SK-N-SH (cell line): ENCODE measurements at places on chromosomes 11 and 22.
A peak's percentile ranks its signal among the peaks of the same experiment; 100 is the strongest.

DNA sequence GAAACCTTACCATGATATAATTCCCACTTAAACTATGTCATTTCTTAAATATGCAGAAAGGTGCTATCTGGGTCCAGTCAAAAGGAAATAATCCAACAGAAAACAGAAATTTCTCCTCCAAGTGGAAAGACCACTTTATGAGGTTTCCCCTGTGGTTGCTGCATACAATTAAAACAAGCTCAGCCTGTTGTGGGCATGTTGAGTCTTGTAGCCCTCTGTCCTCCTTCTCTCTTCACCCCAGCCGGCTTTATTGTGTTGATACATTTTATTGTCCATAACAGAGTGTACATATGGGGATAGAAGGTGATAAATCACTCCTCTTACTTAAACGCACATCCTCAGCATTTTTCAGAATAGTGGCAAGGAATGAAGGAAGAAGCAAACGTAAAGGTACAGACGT lies 126.0 kb upstream of the MTNR1B start:
- no peaks in the 10 kb centered on the region for H3K27me3 ChIP-seq
- DNase-seq = no peak
- no peak overlapping the region for H3K4me3 ChIP-seq
- 0 out of 2 replicates have a peak, but pooled peaks cover 12% of the 10 kb centered on the region for H3K4me1 ChIP-seq

DNA sequence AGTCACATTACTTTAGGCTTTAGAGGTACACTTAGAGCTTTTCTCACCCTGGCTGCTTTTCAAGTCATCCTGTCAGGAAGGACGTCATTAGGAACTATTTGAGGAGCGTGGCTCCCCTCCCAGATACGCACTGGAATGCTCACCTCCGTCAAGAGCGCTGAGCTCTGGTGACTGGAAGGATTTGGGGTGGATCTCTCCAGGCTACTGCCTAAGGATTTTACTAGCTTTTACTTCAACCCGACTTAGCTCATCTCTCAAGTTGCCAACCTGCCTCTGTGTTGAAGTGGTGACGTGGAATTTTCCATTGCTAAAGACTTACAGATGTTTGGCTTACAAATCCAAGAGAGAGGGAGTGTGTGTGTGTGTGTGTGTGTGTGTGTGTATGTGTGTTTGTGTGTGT lies 355.3 kb upstream of the CCDC90B start:
- H3K4me1 ChIP-seq = no peaks in the 10 kb centered on the region; the same call in 1 of the 2 replicates
- peaks cover 5% of the 10 kb centered on the region; the same call in 1 of the 2 replicates for H3K27me3 ChIP-seq
- DNase-seq = no peak
- H3K4me3 ChIP-seq = no peak overlapping the region
- no peaks in the 10 kb centered on the region for H3K36me3 ChIP-seq
- no peak overlapping the region for H3K27ac ChIP-seq

DNA sequence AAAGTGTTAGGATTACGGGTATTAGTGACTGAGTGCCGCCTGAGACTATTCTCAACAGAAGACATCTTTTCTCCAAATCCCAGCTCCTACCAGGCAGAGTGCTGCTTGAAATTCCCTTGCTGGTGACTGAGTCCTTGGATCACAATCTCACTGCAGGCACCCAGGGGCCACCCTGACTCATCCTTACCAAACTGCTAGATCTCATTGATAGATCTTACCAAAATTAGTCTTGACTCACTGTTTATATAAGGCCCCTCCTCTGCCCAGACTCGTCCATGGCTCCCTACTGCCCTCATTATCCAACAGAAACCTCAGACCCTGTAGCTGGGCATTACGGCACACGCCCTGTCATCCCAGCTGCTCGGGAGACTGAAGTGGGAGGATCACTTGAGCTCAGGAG lies 14.7 kb downstream of the TBC1D10A start:
- H3K4me1 ChIP-seq = peaks cover 35% of the 10 kb centered on the region
- no peaks in the 10 kb centered on the region for H3K27me3 ChIP-seq
- peak overlapping the region; percentile 66 for H3K27ac ChIP-seq
- H3K4me3 ChIP-seq = no peak overlapping the region
- DNase-seq = no peak

DNA sequence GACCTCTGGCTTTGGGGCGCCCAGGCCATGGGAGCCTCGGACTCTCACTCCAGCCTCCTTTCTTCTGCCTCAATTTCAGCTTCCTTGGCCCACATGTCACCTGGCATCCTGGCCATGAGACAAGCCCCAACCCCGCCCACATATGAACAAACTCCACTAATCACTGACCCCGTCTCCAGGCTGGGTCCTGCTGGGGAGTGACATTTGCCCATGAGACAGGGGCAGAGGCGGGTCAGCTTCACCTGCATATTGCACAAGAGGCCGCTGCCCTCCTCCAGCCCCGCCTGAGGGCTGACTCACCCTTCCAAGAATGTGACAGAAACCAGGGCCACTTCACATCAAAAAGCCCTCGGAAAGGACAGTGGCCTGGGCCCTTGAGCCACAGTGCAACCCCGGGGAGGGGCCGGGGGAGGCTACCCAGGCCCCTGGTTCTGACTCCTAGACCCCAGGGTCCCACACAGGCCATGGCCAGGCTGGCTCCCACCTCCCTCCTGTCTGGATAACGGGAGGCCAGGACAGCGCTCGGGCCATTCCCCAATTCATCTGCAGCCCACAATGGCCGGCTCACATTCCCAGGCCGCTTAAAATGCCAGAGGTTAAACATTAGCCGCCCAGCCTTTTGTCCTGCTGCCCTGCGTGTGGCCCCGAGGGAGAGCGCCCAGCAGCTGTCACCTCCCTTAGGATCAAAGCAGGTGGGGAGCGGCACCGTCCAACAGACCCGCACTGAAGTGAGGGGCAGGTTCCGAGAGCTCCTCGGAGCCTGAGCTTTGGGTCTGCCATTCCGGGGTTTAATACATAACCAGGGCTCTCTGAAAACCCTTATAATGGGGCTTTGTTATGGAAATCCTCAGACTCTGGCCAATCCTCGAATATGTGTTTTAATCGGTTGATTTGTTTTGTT lies 42.3 kb downstream of the TRMU start:
- H3K4me1 ChIP-seq = no peaks in the 10 kb centered on the region; the same call in 1 of the 2 replicates
- no peaks in the 10 kb centered on the region for H3K36me3 ChIP-seq
- no peaks in the 10 kb centered on the region for H3K27me3 ChIP-seq
- no peak overlapping the region for H3K27ac ChIP-seq
- no peak for DNase-seq

- no peaks in the 10 kb centered on the region; the same call in none of the 2 replicates for H3K4me1 ChIP-seq
- no peaks in the 10 kb centered on the region for H3K36me3 ChIP-seq
- H3K4me3 ChIP-seq = no peak overlapping the region
- no peaks in the 10 kb centered on the region for H3K27me3 ChIP-seq
- peak overlapping the region; percentile 62; the same call in 1 of the 2 replicates for H3K27ac ChIP-seq
Observed at GRCh38 chr11:108825381-108825780, 160.5 kb downstream of the DDX10 start.

DNA sequence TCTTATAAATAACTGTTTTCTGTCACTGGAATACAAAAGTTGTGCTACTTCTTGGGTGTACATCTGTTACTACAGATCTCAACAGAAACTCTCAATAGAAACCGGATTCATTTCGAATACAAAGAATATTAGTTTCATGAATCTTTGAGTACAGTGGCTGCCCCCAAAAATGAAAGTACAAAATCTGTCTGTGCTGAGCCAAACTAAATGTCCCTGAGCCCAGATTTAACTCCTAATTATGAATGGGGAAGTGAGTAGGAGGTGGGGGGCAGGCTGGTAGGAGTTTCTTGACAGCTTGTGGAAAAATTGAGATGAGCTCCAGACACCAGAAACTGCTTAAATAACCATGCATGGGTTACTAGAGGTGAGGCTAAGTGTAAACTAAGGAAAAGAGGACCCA lies 41.6 kb downstream of the PITPNB start:
- peaks cover 57% of the 10 kb centered on the region for H3K36me3 ChIP-seq
- no peaks in the 10 kb centered on the region for H3K27me3 ChIP-seq
- H3K4me1 ChIP-seq = peaks cover 48% of the 10 kb centered on the region
- H3K27ac ChIP-seq = peak overlapping the region; percentile 25
- DNase-seq = no peak
- H3K4me3 ChIP-seq = no peak overlapping the region

- H3K27me3 ChIP-seq = no peaks in the 10 kb centered on the region
- H3K27ac ChIP-seq = no peak overlapping the region
- H3K4me1 ChIP-seq = no peaks in the 10 kb centered on the region; the same call in 1 of the 2 replicates
- no peak for DNase-seq
Observed at GRCh38 chr11:132421555-132421954, 1051.1 kb downstream of the NTM start.

- no peaks in the 10 kb centered on the region for H3K36me3 ChIP-seq
- H3K4me3 ChIP-seq = no peak overlapping the region
- no peaks in the 10 kb centered on the region for H3K27me3 ChIP-seq
- no peaks in the 10 kb centered on the region; the same call in 1 of the 2 replicates for H3K4me1 ChIP-seq
- peak; percentile 20 for DNase-seq
Observed at GRCh38 chr11:62245271-62245753, 3.3 kb downstream of the SCGB1D2 start.

- peaks cover 7% of the 10 kb centered on the region; the same call in 1 of the 2 replicates for H3K4me1 ChIP-seq
- peaks cover 17% of the 10 kb centered on the region for H3K36me3 ChIP-seq
- DNase-seq = no peak
- no peaks in the 10 kb centered on the region for H3K27me3 ChIP-seq
- H3K4me3 ChIP-seq = no peak overlapping the region
Observed at GRCh38 chr22:45756558-45756957, 84.9 kb downstream of the ATXN10 start.
